ENCODE measurements at places on chromosomes 13 and 19. TPM values are rescaled to one million over a fixed set of nuclear protein-coding genes. Genes with fewer than 3 reads are reported as not detected.

DNA sequence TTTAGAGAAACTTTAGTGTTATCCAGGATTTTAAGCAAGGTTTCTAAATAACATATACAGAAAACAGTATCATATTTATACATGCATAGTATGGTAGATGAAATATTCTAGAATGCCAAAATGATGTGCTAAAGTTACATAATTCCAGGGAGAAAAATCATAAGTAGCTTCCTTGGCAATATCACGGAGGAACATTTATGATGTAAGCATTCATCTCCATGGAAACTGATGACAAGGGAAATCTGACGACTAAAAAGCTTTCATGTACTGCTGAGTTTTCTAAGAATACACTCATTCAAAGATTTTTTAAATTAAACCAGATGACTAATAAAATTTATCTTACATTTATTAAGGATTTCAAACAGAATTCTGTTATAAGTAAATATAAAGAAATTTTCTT is 4.7 kb downstream of the TEX30 start:
- no peak overlapping the region for H3K27ac ChIP-seq
- no peaks in the 10 kb centered on the region for H3K36me3 ChIP-seq
- DNase-seq, result no peak
- peaks cover 4% of the 10 kb centered on the region for H3K4me1 ChIP-seq

- no peaks in the 10 kb centered on the region for H3K36me3 ChIP-seq
- no peaks in the 10 kb centered on the region for H3K4me1 ChIP-seq
- no peak for DNase-seq
- H3K27ac ChIP-seq, result no peak overlapping the region
- H3K27me3 ChIP-seq, result peaks cover 2% of the 10 kb centered on the region
- H3K4me3 ChIP-seq, result no peak overlapping the region
These were observed 391.9 kb downstream of the COG6 start for GRCh38 chr13:40047322-40047771.

- no peak overlapping the region for H3K4me3 ChIP-seq
- H3K4me1 ChIP-seq, result peaks cover 13% of the 10 kb centered on the region
- peaks cover 2% of the 10 kb centered on the region for H3K36me3 ChIP-seq
- H3K27me3 ChIP-seq, result no peaks in the 10 kb centered on the region
These were observed 22.7 kb upstream of the MAB21L1 start for GRCh38 chr13:35499196-35499662.

DNA sequence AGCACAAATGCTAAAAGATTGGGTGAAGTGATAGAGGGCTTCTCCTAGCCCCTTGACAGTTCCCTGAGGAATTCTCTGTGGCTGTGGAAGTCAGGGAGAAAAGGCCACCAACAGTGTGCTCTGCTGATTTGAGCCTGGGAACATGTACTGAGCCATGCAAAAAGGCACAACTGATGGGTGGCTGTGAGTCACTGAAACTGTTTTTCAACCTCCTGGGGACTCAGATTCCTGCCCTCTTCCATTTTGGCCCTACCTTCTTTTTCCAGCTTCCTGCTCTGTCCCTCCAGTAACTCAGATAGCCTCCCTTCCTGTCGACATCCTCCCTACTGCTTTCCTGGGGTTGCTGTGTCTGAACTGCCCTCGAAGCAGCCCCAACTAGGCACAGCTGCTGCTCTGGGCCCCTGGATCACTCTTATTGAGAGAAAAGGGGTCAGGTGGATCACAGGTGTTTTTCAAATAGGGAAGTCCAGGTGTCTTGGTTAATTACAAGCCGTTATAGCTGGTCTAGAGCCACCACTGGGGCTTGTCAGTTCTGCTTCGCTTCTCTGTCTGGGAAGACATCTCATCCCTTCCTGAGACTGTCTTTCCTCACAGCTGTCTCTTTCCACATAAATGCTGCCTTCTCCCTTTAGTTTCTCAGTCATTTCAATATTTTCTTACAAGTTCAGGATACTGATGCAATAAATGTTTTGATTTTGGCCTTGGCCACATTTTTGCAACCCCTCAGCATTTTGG is 13.7 kb downstream of the FAM124A start:
- H3K27me3 ChIP-seq, result peaks cover 9% of the 10 kb centered on the region
- DNase-seq, result no peak
- no peak overlapping the region for H3K27ac ChIP-seq
- H3K4me1 ChIP-seq, result no peaks in the 10 kb centered on the region
- no peak overlapping the region for H3K4me3 ChIP-seq

GRCh38 chr13:69306766-69307165 is 800.9 kb upstream of the ATXN8OS start:
- no peaks in the 10 kb centered on the region for H3K27me3 ChIP-seq
- DNase-seq, result no peak
- H3K27ac ChIP-seq, result no peak overlapping the region
- no peaks in the 10 kb centered on the region for H3K36me3 ChIP-seq
- H3K4me3 ChIP-seq, result no peak overlapping the region
- no peaks in the 10 kb centered on the region for H3K4me1 ChIP-seq

DNA sequence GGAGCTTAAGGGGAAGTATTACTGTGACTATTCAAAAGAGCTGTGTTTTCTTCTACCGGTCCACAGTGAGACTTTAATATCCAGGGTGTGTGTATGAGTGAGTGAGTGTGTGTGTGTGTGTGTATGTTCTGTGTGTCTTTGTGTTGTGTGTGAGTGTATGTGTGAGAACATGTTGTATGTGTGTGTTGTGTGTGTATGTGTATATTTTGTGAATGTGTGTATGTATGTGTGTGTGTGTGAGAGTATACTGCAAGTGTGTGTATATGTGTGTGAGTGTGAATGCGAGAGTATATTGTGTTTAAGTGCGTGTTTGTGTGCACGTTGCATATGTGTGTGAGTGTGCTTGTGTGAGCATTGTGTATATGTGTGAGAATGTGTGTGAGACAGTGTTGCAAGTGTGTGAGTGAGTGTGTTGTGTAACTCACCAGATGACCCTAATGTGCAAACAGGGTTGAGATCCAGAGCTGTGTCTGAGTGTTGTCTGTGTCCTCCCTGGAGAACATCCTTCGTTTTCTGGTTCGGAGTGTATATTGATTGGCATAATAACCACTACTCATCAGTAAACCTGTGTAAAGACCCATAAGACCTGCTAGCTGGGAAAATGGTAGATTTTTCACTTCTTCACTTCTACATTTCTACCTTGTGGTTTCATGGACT is 101.1 kb upstream of the RNF113B start:
- H3K27ac ChIP-seq, result peak overlapping the region; percentile 12
- no peaks in the 10 kb centered on the region for H3K27me3 ChIP-seq

- no peak for DNase-seq
- no peak overlapping the region for H3K4me3 ChIP-seq
- no peaks in the 10 kb centered on the region for H3K27me3 ChIP-seq
- peaks cover 18% of the 10 kb centered on the region for H3K36me3 ChIP-seq
- no peak overlapping the region for H3K27ac ChIP-seq
- H3K4me1 ChIP-seq, result no peaks in the 10 kb centered on the region
These were observed 9.8 kb downstream of the ATP4B start for GRCh38 chr13:113648216-113648610.

- no peaks in the 10 kb centered on the region for H3K36me3 ChIP-seq
- no peak for DNase-seq
- H3K27ac ChIP-seq, result peak overlapping the region; percentile 87
- H3K27me3 ChIP-seq, result peaks cover 5% of the 10 kb centered on the region
These were observed 193.3 kb downstream of the USP12 start for GRCh38 chr13:26978081-26978860.

- H3K36me3 ChIP-seq, result peaks cover 8% of the 10 kb centered on the region
- no peaks in the 10 kb centered on the region for H3K27me3 ChIP-seq
- no peaks in the 10 kb centered on the region for H3K4me1 ChIP-seq
- no peak for DNase-seq
- H3K27ac ChIP-seq, result no peak overlapping the region
These were observed 18.5 kb downstream of the PTPRS start for GRCh38 chr19:5321851-5322681.

GRCh38 chr19:48511800-48512503 is at the start of gene LMTK3:
TSS of gene LMTK3 (minus strand) at chr19:48511835. CDS start at chr19:48511576, 259 bp downstream.
- peaks cover 6% of the 10 kb centered on the region for H3K4me1 ChIP-seq
- H3K27me3 ChIP-seq, result peaks cover 24% of the 10 kb centered on the region
- no peak for DNase-seq
- peak within 1 kb of the TSS; percentile 68 for H3K4me3 ChIP-seq
- H3K36me3 ChIP-seq, result no peaks in the 10 kb centered on the region
- no peak within 1 kb of the TSS for H3K27ac ChIP-seq

Gene SIGLEC14
- total RNA-seq, result not detected

Gene SKA3
- 16.2 TPM for total RNA-seq

Gene ZNF837
- total RNA-seq, result 6.1 TPM

Gene LRRC63
- 0.24 TPM for total RNA-seq

Data from progenitor cell of endocrine pancreas (in vitro differentiated cells).